ENCODE measurements at places on chromosomes 5 and 9.

- no peak for DNase-seq
These were observed 219.5 kb downstream of the PCSK5 start for GRCh38 chr9:76109953-76110352.

GRCh38 chr5:133873449-133873848 is 95.0 kb downstream of the C5orf15 start:
- no peak for DNase-seq

GRCh38 chr5:78527054-78527859 is 121.3 kb downstream of the LHFPL2 start:
- DNase-seq = peak; percentile 87

DNA sequence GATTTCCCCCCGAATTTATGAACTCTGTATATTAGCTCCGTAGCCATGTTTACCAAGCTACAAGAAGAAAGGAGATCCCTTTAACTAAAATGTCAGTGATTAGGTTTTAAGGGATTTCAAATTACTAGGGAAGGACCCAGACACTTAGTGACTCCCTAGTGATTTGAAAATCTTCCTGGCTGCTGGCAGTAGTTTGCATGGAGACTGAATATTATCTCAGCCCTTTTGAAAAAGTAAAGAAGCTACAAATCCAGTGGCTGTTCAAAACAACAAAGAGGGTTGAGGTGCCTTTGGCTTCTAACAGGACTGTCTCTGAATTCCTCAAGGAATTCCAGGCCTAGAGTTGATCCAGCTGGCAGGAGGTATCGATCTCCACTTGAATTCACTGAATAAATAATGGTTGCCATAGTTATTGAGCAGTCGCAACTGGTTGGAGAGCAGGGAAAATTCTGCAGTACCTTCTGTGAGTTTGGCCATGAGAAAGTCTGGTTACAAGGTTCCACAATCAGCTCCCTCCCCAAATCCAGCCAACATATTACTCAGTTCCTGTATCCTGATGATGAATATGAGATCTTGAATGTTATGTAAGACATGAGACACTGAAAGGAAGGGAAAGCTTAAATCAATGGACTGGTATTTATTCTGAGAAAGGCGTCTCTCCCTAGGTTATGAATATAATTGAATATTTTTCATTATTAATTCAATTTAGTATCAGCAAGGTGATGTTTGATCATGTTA is 37.7 kb downstream of the NR4A3 start:
- no peak for DNase-seq
